ENCODE measurements at places on chromosomes 7 and 10.

GRCh38 chr10:15155978-15156656 is 12.4 kb downstream of the NMT2 start:
- no peak for DNase-seq

- DNase-seq: no peak
Observed at GRCh38 chr7:77665161-77665560, 31.1 kb upstream of the RSBN1L start.

DNA sequence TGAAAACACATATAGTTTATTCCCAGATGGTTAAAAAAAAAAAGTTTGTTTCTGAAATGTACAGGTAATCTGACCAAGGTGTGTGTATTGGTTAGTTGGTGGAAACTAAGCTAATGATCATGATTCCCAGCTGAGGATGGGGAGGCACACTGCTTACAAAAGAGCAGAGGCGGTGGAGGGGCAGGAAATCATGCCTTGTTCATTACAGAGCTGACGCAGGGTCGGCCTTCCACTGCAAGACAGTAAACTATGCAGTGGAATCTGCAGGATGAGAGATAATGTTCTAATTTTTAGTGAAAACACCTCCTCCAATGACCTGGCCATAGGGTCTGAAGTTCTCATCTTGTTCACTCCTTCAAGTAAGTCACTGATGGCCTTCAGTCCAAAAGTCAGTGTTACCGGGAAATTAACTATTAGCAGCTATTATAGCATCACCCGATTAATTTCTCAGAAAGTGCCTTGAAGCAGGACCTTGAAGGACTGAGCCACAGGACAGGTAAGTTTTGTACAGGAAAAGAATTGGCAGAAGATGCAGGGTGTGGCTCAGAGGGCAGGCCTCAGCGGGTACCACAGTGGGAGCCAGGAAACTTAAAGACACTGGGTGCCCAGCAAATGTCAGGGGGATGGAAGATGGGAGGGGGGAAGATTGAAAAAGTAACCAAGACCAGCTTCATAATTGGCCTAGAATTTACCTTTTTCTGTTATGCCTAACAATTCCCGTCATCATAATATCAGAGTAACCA is 36.0 kb downstream of the MYOF start:
- DNase-seq: no peak

DNA sequence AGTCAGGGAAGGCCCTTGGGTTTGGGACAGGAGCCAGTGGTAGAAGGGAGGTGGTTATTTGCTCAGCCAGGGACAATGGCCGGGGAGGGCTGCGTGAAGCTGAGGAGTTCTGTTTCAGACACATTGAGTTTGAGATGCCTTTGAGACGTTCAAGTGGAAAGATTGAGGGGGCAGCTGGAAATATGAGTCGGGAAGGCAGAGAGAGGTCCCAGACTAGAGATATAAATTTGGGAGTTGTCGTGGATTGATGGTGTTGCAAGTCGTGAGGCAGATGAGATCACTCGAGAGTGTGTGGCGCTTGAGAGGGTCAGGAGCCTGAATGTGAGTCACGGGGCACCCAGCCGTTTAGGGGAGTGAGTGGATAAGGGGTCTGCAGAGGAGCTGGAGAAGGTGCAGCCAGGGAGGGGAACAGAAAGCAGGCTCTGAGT is 73.3 kb downstream of the ZMIZ1 start:
- DNase-seq: no peak

GRCh38 chr10:18158773-18159265 is 18.6 kb downstream of the CACNB2 start:
- DNase-seq: no peak

DNA sequence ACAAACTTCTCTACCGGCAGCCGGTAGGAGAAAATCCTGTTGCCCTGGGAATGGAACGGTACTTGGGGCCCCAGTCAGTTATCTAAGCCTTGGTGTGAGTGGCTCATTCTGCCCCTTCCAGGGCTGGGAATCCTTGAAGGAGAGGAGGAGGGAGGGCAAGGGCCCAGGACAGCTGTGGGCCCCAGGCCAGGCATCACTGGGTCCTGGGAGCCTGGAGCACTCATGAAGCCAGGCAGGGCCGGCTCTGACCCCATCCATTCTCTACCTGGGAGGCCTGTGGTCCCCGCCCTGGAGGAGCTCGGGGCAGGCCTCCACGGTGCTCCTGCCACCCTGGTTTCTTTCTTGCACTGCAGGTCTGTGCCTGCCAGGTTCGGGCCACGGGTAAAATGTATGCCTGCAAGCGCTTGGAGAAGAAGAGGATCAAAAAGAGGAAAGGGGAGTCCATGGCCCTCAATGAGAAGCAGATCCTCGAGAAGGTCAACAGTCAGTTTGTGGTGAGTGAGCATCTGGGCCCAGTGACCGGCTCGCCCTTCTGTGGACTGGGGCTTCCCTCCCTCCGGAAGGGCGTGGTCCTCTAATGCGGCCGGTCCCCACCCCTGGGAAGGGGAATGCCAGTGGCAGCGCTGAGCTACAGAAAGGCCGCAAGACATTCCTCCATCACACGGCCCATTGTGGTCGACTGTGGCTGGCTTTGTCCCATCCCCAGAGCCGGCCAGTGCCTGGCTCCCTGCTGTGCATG is 111.3 kb downstream of the RGS10 start:
- no peak for DNase-seq

GRCh38 chr7:135898226-135898625 is 78.9 kb downstream of the MTPN start:
- DNase-seq: no peak

DNA sequence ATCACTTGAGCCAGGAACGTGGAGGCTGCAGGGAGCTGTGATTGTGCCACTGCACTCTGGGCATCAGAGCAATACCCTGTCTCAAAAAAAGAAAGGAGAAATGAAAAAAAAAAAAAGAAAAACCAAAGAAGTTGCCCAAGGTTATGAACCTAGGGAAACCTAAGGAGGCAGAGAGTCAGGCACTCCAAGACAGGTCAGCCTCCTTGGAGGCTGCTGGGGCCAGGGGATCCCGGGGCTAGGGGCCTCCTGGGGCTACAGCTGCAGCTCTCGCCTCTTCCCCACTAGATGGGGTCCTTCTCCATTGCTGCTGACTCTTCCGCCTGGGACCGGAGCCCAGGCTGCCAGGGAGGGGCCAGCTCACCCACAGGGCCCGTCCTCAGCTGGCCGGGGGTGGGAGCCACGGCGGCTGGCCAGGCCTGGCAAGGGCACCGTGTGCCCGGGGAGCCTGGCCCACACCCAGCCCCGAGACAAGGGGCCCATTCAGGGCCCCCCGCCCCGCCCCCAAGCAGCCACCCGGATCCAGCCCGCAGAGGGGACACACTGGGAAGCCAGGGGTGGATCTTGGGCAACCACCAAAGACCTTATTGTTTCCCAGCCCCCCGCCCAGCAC is 1.7 kb upstream of the SPACDR start:
- peak; percentile 89 for DNase-seq

DNA sequence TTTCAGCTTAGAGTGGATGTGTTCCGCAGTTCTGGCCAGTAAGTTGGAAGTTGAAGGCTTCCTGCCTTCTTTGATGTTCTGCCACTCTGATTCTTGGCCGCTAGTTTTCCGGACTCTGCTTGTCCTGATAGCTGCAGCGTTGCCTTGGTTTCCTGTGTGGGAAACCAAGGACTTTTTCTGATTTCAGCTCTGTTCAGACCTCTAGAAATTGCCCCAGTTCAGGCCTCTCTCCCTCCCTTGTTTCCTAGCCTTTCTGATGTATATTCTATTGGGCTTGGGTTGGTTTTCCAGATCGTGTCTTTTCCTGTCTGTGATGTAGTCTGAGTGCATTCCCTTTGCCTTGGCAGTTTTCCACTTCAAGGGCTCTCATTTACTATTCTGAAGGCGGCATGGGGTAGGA is 318.7 kb downstream of the BBS9 start:
- DNase-seq: no peak

DNA sequence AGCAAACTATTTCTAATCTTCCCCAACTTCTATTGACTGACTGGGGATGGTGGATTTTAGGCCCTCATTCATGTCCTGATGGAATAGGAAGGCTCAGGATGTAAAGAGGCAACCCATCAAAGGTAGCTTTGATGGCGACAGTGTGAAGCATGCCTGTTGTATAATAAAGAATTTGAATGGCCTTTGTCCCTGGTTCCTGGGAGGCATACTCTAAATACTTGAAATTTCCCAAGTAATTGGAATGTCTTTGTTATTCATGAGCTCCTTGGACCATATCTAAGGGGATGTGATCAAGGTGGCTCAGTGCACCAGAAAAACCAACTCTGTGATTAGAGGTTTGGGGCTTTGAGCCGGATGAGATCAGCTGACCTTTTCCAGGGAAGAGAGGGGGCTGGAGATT is 264.5 kb upstream of the NEBL start:
- DNase-seq: no peak

- no peak for DNase-seq
Observed at GRCh38 chr10:133528845-133529575, 1.8 kb downstream of the CYP2E1 start.

Data from occipital lobe (tissue), 3 donors.